Retina (tissue), 1 donor: ENCODE measurements at places on chromosomes 11 and 22.

DNA sequence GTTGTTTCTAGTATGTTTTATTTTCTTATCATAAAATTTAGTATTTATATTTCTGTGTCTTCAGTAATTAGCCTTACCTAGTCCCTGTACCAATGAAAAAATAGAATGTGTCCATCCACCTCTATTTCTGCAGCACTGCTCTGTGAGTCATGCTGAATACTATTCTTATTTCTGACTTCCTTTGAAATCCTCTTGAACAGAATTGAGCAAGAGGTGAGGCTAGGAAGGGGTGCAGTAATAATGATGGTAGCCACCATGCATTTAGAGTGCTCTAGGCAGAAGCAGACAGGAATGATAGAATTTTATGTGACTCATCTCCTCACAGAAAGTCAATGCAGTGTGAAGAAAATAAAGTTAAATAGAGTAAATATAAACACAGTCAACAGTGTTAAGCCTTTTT is 60.0 kb downstream of the OR10A6 start:
- DNase-seq, result no peak

DNA sequence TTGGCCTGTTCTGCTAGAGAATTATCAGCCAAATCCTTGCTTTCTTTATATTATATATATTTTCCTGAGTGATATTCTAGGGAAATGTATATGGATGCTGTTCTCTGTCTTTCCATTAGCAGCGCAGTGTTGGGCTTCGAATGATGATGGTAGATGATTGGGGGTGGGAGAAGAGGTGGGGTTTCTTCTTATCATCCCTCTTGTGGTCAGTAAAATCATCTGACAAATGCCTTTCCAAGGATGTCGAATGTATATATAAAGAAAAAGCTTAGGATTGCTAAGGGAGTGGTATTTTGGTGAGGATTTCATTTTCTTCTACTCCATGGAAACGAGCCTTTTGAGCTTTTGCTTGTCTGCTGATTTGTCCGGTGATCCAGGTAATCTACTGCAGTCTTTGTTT is 48.9 kb downstream of the ARHGEF12 start:
- DNase-seq, result peak; percentile 73

GRCh38 chr11:23127706-23128105 is 267.4 kb upstream of the CCDC179 start:
- no peak for DNase-seq

GRCh38 chr11:558503-558902 is 2.0 kb downstream of the LMNTD2 start:
- no peak for DNase-seq

- DNase-seq, result no peak
These were observed 80.3 kb downstream of the CADM1 start for GRCh38 chr11:115423728-115424459.
